Activated CD4-positive, alpha-beta T cell treated with anti-CD3 and anti-CD28 coated beads, Interleukin-2, amount 50 U/mL, for 16 hours (primary cell): ENCODE measurements at places on chromosomes 2 and 18.

DNA sequence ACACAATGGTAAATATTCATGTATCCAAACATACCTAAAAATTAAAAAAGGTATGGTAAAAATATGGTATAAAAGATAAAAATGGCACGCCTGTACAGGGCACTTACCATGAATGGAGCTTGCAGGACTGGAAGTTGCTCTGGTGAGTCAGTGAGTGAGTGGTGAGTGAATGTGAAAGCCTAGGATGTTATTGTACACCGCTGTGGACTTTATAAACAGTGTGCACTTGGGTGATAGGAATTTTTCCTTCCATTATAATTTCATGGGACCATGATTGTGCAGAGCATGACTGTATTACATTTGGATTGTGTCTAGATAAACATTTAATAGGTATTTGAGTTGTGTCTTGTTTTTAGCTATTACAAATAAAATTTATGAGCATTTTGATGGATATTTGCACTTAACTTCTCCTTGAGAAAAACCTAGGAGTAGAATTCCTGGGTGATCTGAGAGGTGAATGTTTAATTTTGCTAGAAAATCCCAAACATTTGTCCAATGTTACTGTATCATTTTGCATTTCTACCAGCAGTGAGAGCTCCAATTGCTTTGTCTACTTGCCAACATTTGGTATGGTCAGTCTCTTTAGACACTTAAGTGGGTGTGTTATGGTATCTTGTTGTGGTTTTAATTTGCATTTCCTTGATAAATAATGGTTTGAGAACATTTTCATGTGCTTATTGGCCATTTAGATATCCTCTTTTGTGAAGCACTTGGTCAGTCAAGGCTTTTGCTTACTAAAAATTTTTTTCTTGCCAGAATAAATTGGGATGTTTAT is 81.7 kb downstream of the BCL2L11 start:
- DNase-seq: peak; percentile 8

DNA sequence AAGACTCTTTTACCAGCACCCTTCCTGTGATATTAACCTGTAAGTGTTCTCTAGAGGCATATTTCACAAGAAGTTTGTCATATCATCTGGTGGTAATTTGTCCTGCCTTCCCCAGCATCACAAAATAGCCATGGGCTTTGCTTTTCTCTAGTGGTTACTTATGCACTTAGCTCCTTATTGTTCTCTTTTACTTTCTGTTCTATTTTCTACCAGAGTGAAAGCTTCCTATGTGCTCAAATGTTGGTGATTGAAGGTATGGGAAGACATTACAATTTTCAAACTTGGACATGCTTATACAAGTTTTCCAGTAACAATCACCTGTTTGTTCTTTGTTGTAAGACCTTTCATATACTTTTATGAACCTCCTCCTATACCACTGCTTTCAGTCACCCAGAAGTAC is 87.0 kb upstream of the KCNH7 start:
- DNase-seq: no peak

DNA sequence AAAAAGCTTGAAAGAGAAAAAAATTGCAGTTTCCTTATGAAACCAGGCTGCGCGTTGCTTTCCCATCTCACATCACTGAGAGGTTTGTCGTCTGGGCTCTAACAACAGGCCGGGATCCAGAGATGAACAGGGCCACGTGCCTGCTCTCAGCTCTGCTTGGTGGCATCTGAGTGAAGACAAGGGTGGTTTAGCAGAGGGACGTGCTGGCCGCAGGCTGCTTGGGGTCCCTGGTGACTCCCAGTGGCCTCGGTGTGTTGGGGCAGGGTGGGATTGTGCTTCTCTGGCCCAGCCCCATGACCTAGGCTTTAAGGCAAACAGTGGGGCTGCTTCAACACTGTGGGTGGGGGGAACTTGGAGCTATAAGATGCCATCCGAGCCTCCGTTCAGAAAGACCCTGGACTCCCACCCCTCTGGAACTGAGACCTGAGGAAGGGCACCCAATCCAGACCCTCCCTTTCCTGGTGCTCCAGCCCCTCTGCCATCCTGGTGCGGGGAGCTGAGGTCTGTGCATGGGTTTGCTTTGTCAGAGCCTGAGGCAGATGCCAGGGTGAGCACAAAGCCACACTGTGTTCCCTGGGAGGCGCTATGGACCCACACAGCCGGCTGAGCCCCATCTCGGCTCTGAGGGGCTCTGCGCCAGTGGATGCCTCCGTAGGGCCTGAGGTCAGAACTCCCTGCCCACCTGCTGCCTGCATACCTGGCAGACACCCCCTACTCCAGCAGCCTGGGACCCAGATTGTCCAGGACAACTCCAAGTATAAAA is 18.4 kb upstream of the HPCAL1 start:
- no peak for DNase-seq

DNA sequence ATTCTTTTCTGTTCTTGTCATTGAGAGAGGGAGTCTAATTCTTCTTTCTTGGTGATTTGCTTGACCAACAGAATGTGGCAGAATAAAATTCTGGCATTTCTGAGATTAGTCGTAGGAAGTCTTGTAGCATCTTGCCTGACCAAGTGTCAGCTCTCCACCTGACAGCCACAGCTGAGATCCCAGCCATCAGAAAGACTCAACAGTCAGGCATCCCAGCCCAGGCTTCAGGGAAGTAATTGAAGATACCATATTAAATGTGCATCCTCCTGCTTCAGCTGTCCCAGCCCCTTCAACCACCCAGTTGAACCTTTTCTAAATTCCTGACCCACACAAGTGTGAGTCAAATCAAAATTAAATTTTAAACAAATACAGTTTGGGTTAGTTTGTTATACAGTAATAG is 208.3 kb downstream of the PIK3C3 start:
- DNase-seq: no peak

DNA sequence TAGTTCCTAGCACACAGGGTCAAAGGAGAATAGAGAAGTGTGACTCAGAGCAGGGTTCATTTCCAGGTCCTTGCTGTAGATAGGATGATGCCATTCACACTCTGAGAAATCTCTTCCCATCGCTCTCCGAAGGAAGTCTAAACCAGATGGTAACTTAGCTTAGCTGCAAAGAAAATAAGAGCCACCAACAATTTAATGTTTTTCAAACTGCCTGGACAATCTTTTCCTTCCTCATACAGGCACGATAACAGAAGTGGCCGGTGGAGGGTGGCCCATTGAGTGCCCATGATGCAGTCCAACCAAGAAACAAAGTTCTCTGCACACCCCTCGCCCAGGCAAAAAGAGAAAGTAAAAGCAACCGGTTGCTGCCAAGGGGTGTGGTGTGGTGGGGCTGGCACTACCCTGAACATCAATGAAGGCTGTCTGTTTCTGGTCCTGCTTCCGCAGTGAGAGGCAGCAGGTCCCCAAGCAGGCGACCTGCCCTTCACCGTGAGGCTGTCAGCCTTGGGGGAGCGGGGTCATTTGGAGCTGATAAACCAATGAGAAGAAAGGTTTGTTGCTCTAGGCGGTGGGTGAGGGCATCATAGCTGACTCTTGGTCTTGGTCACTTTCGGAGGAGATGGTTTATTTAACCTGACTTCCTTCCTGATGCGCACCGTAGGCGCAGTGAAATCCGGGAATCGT is 105.6 kb upstream of the CD302 start:
- DNase-seq: peak; percentile 76

DNA sequence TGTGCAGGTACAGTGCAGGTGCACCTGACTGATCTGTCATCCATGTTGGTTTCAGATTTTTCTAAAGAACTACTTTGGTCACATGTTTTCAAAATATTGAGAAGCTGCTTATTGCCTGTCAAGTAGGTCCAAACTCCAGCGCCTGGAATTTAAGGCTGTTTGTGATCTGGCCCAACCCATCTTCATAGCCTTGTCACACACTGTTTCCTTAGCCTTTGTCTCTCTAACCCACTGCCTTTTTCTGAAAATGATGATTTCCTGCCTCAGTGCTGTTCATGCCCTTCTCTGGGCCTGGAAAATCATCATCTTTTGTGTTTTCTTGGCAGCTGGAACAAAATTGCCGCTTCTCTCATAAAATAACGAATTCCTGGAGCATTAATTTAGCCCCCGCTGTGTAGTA is 7.2 kb downstream of the LIMS1 start:
- no peak for DNase-seq

DNA sequence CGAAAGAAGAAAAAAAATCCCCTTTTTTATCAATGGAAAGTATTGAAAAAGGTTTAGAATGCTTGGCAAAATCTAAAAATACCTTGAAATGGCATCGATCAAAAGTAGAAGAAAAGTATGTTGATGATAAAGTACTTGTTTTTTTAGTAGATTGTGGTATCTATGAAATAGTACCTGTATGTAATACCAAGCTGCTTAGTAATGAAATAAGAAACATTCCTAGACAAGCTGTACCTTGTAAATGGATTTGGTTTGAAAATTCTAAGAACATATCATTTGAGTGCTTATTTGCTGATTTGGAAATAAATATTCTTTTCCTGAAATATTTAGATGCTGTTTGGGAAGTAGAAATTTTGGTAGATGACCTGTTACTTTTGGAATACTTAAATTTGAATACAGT is 18.4 kb downstream of the TDRD15 start:
- DNase-seq: no peak
